Renal cortex interstitium (tissue), 15 donors: ENCODE measurements at places on chromosomes 11 and 22. TPM values are rescaled to one million over a fixed set of nuclear protein-coding genes. Genes with fewer than 3 reads are reported as not detected.

SF3A1 gene
- polyA plus RNA-seq = 137 TPM

MIEF1 gene
- polyA plus RNA-seq = 32.3 TPM

FAM180B gene
- 0.40 TPM for polyA plus RNA-seq

C1QTNF4 gene
- polyA plus RNA-seq = 6.1 TPM

SCN3B gene
- polyA plus RNA-seq = 1.7 TPM

SLC25A22 gene
- 18.9 TPM for polyA plus RNA-seq

FGF3 gene
- not detected for polyA plus RNA-seq

LDHAL6A gene
- 1.0 TPM for polyA plus RNA-seq

PLEKHA7 gene
- 51.1 TPM for polyA plus RNA-seq

SYT8 gene
- polyA plus RNA-seq = not detected

DNA sequence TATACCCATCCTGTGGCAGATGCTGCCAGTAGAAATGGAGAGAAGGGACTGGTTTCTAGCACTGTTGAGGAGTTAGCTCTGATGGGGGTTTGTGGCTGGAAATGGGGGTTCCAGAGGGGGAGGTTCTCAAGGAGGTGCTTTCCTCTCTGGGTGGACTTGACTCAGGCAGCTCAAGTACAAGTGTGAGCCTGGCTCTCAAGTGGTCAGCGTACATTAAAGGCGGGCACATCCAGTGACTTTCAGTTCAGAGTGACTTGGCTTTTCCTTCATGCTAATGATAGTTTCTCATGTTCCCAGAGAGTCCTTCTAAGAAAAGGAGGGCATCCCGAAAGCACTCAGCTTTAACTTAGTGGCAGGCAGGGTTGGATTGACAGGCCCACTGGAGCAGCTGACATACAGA lies 58.9 kb upstream of the HORMAD2 start:
- no peak for DNase-seq

DNA sequence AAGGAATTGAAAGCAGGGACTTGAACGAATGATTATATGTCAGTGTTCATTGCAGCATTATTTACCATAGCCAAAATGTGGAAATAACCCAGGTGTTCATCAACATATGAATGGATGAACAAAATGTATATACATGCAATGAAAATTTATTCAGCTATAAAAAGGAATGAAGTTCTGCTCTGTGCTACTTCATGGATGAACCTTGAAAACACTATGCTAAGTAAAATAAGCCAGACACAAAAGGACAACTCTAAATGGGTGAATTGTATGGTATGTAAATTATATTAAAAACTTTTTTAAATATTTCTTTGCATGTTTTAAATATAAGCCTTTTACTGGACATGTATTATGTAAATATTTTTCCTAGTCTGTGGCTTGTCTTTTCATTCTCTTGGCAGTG lies 107.0 kb downstream of the ME3 start:
- no peak for DNase-seq

GRCh38 chr11:30434901-30435300 lies 112.0 kb downstream of the ARL14EP start:
- DNase-seq = no peak

DNA sequence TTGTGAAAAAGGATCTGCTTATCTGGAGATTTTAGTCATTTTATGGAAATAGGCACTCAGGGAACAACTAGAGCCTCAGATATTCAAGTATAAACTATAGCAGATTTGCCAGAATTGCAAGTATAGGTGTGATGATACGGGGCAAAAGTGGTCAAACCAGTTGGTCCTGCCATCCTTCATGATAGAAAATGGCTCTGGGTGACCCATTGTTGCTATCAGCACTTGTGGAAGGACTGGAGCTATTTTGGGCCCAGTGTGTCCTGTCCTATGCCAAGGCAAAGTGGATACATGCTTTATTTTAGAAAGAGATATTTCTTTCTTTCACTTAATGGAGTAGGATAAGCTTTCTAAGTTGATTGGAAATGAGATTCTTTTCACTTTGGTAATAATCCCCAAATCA lies 85.2 kb downstream of the PPP6R3 start:
- DNase-seq = no peak

- DNase-seq = no peak
Observed at GRCh38 chr22:29300807-29301601, 5.4 kb upstream of the GAS2L1 start.

- no peak for DNase-seq
Observed at GRCh38 chr22:47343611-47344010, 581.2 kb downstream of the TBC1D22A start.

DNA sequence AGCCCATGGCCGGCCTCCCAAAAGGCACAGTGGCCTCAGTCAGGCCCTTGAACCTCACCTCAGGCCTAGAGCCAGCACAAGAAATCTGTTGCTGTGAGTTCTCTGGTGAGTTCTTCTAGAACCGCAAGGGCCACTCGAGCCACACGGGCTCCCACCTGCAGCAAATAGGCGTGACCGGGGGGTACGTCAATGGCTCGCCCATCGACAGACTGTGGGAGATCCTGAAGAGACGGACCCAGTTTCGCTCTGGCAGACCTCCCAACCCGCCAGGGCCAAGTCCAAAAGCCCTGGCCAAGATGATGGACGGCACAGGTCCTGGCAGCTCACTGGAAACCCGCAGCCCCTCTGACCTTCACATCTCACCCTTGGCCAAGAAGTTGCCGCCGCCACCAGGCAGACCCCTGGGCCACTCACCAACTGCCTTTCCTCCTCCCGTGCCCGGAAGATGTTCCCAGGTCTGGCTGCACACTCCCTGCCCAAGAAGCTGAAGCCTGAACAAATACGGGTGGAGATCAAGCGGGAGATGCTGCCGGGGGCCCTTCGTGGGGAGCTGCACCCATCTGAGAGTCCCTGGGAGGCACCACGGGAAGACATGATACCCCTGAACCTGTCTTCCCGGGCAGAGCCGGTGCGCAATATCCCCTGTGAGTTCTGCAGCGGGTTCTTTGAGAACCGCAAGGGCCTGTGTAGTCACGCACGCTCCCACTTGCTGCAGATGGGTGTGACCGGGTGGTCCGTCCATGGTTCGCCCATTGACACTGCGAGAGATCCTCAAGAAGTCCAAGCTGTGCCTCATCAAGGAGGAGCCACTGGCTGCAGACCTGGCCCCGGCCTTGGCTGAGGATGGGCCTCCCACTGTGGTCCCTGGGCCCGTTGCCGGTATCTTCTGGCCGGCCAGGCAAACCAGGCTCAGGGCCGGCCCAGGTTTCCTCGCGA lies 544.2 kb upstream of the CCDC179 start:
- DNase-seq = no peak

- no peak for DNase-seq
Observed at GRCh38 chr11:10307022-10307399, 2.1 kb downstream of the ADM start.

DNA sequence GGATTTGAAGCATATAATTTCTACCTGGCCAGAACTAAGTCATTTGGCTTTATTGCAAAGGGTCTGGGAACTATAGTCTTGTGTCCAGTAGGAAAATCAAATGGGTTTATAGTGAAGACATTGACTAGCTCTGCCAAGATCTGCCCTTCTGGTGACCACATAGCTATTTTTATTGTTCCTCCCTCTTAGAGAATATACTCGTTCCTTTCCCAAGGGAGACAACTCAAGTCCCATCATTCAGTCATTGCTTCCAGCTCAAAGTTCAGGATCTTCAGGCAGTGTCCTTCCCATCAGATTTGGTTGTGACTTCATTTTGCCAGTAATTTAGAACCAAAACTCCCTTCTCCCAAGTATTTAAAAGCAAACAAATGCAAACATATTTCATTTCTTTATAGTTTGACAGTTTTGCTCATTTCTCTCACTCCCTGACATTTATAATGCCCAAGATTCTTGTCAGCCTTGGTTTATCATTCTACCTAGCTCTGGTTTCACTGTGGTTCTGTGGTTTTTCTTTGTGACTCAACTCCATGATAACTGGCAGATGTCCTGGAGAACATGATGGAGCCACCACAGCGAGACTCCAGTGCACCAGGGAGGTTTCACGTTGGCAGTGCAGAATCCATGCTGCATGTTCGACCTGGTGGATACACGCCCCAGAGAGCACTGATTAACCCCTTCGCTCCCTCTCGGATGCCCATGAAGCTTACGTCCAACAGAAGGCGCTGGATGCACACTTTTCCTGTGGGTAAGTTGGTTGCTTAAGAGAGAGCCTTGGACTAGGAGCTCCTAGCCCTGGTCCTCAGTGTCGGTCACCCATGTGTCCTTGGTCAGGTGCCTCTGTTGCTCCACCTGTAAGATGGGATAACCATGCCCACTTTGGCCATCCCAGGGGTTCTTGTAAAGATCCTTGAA lies 64.9 kb downstream of the DEPDC5 start:
- no peak for DNase-seq

DNA sequence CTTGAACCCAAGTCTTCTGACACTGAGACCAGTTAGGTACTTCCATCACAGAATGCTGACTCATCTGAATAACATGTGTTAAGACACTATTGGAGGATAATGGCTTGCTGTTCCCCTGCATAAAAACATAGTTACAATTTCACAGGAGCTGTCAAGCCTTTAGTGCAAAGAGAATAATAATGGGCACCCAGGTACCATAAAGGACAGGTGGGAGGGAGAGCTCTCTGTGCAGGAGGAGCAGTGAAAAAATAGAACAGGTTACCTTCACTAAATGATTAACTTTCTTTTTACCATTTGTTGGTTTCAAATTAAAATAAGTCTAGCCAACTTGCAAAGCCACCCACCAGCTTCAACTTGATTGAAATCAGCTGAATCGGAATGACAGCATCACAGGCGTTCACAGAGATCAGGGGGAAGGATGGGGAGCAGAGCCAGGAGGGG lies 173.2 kb downstream of the DSCAML1 start:
- no peak for DNase-seq

DNA sequence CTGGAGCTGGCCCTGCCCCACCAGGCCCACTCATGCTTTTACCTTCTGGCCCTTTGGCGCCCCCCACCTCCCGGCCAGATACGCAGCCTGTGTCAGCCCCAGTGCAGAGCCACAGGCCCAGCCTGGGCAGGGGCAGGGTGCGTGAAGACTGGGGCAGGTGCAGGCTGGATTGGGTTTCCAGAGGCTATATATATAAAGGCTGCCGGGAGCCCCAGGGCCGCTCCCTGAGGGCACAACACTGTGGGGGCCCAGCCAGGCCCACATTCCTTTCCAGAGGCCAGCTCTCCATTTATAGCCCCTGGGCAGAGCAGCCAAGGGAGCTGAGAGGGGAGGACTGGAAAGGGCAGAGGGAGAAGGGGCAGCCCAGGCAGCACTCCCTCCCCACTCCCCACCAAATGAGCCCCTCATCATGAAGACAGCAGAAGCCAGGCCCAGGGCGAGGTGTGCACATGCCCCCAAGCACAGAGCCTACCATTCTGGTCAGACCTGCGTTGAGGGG lies 5.0 kb upstream of the MYOD1 start:
- DNase-seq = no peak

GRCh38 chr22:20221421-20222340 lies 46.4 kb downstream of the RTN4R start:
- no peak for DNase-seq

DNA sequence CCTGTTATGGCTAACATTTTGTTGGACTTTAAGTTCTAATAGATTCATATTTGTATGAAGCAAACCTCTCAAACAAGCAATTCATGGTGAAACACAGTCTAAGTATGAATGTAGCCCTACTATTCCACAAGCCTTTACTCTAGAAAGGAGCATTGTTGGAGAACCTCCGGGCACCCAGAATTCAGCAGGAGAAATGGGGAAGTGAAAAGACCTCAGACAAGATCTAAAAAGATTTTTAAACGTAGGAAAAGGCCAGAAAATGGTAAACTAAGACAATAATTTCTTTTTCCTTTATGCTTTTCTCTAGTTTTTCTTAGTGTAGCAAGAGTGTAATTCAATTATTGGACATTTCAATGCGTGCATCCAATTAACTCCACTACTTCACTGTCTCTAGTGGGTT lies 426.4 kb downstream of the INSC start:
- DNase-seq = no peak

DNA sequence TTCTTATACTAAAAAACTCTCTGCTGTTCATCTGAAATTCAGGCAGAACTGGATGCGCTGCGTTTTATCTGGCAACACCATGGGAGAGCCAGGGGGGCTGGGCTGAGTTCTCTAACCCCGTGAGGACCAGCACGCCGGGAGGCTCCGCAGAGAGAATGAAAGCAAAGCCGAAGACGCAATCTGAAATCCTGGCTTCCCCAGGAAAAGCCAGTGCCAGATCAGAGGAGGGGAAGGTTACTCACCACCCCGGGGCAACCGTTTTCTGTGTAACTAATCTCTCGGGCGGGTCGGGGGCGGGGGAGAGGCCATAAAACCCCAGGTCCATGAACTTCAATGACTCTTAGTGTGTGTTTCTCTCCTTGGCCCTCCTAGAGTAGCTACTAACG lies 99.4 kb downstream of the SHANK2 start:
- peak; percentile 35 for DNase-seq

DNA sequence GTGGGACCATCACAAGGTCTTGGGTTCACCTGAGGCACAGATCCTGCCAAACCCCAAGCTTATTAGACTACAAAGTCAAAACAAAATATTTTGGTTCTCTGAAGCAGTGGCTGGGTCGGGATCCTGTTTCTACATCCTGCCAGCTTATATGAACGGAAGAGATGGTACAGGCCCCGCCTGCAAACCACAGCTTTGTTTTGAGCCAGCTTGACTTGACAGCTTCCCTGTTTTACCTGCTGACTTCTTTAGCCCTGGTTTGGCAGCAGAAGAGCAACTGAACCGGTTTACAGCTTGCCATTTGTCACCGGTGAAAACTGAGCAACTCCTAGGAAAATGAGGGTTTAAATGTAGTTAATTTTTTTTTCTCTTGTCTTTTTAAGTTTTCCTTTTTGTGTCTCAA lies 11.4 kb downstream of the PACS1 start:
- no peak for DNase-seq

DNA sequence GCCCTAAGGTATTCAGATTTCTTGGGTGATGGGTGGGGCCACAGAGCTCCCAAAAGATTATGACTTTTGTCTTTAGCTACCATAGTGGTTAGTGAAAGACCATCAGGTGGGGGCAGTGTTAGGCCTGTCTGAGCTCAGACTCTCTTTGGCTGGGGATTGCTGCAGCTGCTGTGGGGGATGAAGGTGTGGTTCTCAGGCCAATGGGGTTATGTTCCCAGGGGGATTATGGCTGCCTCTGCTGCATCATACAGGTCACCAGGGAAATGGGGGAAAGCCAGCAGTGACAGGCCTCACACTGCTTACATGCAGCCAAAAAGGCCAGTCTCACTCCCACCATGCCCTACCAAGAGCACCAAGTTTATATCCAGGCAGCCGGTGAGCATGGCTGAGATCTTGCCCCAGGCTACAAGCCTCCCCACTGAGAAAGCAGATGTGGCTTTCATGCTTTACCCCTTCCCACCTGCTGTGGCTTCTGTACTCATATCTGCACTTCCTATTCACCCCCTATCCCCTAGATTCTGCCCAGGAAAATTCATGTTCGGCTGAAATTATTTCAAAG lies 24.8 kb downstream of the CNTF start:
- DNase-seq = no peak

- DNase-seq = no peak
Observed at GRCh38 chr11:94560834-94561233, 6.3 kb upstream of the PIWIL4 start.

GRCh38 chr22:23216461-23217170 lies 36.3 kb downstream of the BCR start:
- DNase-seq = no peak

GRCh38 chr11:98365190-98365589 lies 655.6 kb upstream of the CNTN5 start:
- no peak for DNase-seq
